KBM-7 (cell line): ENCODE measurements at places on chromosomes 3 and 15.

- DNase-seq, result no peak
These were observed 947.3 kb downstream of the ROBO1 start for GRCh38 chr3:78820542-78820941.

GRCh38 chr3:172751175-172751704 lies 714 bp downstream of the ECT2 start:
- DNase-seq, result peak; percentile 67

DNA sequence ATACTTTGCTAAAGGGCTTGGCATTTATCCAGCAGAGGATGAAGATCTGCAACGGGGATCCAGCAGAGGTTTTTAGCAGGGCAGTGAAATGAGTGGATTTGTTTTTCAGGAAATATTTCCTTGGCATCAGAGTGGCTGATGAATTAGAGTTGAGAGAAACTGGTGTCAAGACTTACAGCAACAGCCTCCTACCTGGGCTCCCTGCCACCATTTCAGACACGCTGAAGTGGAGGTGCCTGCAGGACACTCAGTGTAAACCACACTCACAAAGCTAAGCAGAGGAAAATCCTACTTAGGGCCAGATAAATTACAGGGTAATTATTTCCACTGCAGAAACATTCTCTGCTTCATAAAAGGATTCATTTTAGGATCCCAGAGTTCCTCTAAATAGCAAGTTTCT lies 519.7 kb downstream of the FGF12 start:
- DNase-seq, result no peak

- no peak for DNase-seq
These were observed 8.1 kb downstream of the GOLGA6L2 start for GRCh38 chr15:23438816-23439466.

GRCh38 chr15:68646696-68647095 lies 67.9 kb downstream of the CORO2B start:
- no peak for DNase-seq

- DNase-seq, result no peak
These were observed 26.4 kb downstream of the PRKCD start for GRCh38 chr3:53187430-53187829.

DNA sequence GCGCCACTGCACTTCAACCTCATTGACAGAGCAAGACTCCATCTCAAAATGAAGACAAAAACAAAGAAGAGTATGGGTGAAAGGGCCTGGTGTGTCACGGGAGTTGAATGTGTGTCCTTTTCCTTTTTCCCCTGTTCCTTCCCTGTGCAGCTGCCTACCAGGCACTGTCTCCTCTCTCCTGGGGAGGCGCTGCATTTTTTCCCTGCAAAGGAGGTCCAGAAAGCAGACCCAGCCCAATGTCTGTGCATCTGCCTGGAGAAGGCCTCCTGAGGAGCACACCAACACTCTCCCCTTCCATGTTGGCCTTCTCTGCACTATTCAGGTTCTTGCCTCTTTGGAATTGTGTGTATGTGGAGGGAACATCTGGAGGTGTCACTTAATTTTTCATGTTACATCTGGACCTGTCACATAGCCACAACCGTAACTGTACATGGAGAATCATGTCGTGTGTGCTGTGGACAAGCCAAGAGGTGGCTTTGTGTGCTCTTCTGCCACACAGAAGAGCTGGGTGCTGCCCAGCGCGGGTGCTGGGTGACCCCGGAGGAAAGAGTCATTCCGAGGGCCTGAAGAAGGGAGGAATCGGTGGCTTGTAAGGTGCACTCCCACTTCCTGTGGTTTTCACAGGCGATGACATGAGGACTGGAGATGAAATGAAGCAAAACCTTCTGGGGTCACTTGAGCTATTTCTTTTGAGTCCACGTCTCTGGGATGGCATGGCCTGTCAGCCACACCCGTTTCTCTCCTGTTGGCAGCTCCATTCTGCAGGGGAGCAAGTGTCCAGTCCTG lies 46.5 kb upstream of the CGNL1 start:
- DNase-seq, result peak; percentile 78

DNA sequence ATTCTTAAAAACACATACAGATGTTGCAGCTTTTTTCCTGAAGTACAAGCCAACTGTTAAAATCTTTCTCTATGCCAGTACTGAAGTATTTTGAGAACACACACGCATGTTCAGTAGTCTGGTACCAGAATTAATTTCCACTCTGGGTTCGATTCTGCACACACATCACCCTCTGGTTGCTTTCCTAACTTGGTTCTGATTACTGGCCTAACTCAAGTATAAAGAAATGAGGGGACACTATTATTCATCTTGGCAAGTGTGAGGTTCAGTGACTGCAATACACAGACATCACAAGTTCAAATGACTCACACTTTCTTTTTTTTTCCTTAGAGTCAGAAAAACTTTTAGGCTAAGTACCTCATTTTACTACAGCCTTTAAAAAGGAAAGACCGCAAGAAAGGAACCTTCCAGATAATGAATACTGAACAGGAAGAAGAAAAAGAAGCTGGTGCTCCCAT lies 37.4 kb upstream of the LDHAL6B start:
- no peak for DNase-seq

- DNase-seq, result no peak
These were observed 287.8 kb upstream of the UMPS start for GRCh38 chr3:124442463-124442862.

DNA sequence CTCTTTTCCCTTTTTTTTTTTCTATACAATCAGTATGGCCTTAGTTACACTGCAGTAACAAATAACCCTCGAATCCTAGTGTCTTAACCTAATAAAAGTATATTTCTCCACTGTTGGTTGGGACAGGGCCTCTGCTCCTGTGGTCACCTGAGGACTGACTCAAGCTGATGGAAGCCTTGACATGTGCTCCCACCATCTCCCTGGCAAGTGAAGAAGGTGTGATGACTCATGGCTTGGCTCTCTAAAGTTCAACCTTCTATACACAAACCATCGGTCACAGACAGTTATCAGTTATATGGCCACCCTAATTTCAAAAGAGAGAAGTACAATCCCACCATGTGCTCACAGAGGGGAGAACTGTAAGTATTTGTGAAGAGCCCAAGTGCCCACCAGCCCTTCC lies 65.8 kb upstream of the CACNA2D3 start:
- no peak for DNase-seq

GRCh38 chr3:114886905-114887304 lies 260.2 kb downstream of the ZBTB20 start:
- no peak for DNase-seq

GRCh38 chr3:50147016-50147415 lies 8.1 kb upstream of the SEMA3F start:
- no peak for DNase-seq

- peak; percentile 46 for DNase-seq
These were observed at the start of gene B3GNT5 for GRCh38 chr3:183252973-183253527. TSS of gene B3GNT5 (plus strand) at chr3:183253253. CDS start at chr3:183269799, 16,546 bp downstream.

DNA sequence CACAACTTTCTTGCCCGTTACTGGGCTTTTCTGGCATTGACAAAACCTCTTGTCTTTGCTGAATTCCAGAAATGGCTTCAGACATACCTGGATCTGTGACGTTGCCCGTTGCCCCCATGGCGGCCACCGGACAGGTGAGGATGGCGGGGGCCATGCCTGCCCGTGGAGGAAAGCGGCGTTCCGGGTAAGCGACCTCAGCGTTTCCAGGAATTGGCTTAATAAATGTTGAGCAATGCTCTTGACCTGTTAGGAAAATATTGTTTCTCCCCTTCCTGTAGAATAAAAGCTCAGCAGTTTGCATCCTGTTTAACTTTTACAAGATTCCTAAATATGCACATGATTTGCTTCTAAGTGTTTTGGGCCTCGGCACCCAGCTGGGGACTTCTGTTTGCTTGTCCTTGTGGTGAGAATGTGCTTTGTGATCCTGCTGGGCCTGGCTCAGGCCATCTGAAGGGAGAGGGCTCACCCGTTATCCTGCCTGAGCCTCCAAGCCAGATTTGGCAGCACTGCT lies 46.7 kb downstream of the ARNT2 start:
- no peak for DNase-seq

- no peak for DNase-seq
These were observed 11.6 kb upstream of the NRROS start for GRCh38 chr3:196627918-196628231.

DNA sequence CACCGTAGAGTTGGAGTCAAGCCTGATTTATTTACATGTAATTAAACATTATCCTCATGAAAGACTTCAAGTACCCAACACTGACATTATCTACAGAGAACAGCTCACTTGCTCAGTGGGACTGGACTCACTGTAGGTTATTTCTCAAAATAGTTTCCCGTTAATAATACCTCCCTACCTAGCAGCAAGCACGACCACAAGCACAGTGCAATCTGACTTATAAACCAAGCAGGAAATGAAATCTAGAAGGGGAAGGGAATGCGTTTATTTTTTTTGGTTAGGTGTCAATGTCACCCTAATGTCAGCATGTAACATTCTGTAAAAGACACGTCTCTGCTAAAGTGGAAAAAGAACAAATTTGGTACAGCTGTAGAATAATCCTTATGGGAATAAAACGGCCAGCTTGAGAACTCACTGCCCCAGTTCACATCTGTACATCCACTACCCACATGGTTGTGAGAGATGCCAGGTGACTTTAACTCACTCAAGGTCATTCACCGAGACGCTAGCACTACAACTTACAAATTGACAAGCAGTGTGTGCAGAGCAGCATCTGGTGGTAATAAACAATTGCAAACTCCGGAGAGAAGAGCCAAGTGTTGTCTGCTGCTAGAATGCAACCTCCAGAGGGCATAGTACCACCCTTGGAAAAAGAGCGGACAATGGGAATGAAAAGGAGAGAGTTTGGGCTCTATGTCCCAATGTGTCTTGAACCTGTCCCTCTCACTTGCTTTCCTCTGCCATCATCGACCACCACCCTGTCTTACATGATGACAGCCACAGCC lies 242.5 kb downstream of the CADPS start:
- no peak for DNase-seq

- no peak for DNase-seq
These were observed 11.9 kb downstream of the C2CD4B start for GRCh38 chr15:62153228-62153627.

- DNase-seq, result peak; percentile 15
These were observed 26.5 kb downstream of the DUOX2 start for GRCh38 chr15:45087513-45087912.

GRCh38 chr3:33277193-33277882 lies at the start of gene FBXL2:
TSS of gene FBXL2 (plus strand) at chr3:33277442. CDS start at chr3:33277513, 71 bp downstream.
- DNase-seq, result peak; percentile 75

DNA sequence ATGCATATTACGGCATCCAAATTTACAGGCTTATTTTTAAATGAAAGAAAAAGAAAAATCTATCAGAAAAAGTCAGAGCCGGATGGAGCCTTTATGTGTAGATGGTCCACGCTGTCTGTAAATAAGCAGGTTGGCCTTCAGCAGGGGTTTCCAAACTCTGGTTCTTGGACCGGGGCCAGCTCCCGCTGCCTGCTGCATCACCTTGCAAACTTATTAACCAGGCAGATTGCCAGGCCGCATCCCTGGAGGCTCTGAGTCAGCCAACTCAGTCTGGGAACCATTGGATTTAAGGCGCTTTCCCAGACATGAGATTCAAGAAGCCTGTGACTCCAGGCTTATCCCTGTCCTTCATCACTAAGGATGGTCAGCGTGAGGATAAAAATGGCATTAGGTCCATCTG lies 212.4 kb downstream of the OPA1 start:
- no peak for DNase-seq

- no peak for DNase-seq
These were observed 191.7 kb downstream of the ATP8B4 start for GRCh38 chr15:49927189-49927861.

GRCh38 chr3:20458994-20459716 lies 273.1 kb upstream of the SGO1 start:
- DNase-seq, result no peak

GRCh38 chr3:112785321-112786001 lies 61.2 kb downstream of the CD200R1L start:
- DNase-seq, result no peak

DNA sequence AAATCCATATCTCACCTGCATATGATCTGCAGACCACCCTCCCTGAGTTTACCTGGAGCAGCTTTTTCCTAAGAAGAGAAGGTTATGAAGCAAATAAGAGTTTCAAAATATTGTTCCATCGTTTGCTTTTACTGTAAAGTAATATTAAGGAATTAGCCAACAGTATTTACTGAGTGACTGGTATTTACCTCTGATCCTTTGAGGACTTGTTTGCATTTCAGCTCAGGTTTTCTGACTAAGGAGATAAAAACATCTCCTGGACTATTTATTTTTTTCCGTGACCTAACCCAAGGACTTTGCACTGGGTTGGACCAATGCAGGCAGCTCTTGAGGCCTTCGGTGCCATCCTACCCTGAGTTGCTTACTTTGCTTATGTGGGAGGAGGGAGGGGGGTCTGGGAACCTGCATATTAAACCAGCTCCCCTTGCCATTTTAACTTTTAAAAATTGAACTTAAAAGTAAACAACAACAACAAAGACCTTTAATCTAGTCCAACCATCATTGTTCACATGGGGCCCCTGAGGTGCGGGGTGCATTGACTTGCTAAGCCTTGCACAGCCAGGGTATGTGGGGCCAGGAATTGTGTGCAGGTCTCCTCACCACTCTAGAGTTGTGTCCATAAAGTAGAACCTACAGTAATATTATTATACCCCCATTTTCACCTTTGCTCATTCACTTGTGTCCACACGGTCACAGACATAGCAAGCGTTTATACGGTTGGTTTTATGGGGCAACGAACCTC lies 39.3 kb downstream of the TRAK1 start:
- DNase-seq, result no peak

DNA sequence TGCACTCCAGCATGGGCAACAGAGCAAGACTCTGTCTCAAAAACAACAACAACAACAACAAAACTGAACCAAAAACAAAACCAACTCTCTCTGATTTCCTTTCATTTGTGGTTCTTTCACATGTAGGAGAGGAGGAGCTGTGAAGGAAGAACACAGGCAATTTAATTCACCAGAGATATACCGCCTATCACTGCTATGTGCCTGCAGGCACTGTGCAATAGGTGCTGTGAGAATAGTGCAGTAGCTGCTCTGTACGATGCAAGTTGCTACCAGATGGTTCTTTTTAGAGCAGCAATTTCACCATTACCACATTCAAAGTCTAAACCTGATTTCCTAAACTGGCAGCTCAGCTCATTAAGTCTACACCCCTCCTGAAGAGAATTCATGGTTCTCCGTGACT lies 11.3 kb upstream of the PROK2 start:
- DNase-seq, result no peak

- no peak for DNase-seq
These were observed 86.8 kb downstream of the LSM3 start for GRCh38 chr3:14265246-14265962.

DNA sequence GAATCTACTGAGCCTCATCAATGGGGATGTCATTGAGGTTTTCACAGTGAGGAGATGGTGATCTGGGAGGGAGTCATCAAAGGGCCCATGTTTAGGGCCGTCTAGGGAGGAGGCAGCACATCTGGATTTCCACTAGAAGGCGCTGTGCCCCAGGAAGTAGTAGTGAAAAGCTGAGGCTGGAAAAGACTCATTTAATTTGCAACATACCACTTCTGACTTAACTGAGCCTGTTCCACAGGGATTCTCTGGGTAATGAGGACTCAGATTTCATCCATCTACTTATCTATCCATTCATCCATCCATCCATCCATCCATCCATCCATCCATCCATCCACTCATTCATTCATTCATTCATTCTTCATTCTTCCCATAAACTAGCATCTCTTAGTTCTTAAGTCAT lies 17.4 kb upstream of the SHF start:
- DNase-seq, result peak; percentile 71
